Stimulated activated CD8-positive, alpha-beta memory T cell treated with anti-CD3 and anti-CD28 coated beads, Interleukin-15, amount 100 ng/mL, for 4 hours (primary cell): ENCODE measurements at places on chromosomes 5 and 9.

DNA sequence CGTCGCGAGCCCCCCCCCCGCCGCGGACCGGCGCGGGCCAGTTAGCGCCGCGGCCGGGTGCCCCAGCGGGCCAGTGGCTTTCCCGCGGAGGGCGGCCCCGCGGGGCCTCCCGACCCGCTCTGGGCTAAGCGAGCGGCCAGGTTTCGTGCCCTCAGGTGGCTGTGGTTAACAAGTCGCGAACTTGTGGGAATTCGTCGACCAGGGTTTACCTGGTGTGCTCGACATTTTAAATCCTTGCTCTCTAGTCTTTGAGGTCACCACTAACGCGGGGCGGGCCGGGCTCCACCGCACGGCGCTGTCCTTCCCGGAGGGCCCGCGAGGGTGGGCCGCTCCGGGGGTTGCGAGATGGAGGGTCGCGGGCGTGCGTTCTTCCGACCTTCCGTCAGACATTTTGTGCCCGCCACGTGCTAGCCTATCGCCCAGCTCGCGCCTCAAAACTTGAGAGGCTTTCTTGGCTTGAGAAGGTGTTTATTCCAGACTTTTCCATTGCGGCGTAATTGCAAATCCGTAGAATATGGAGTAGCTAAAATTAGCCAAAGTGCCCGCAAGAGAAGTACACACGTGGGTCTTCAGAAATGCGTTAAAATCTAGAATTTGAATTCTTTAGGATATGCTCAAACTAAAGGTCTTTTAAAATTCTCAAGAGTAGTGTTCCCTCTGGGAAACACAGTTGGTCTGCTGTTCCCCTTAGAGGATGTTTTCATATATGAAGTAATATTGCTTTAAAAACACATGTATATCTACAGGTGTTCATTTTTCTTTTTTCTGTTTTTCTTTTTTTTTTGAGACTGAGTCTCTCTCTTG, 2.1 kb downstream of the ANP32B start:
- DNase-seq, result peak; percentile 19

GRCh38 chr5:154757814-154758406, 2.7 kb downstream of the LARP1 start:
- DNase-seq, result peak; percentile 12

DNA sequence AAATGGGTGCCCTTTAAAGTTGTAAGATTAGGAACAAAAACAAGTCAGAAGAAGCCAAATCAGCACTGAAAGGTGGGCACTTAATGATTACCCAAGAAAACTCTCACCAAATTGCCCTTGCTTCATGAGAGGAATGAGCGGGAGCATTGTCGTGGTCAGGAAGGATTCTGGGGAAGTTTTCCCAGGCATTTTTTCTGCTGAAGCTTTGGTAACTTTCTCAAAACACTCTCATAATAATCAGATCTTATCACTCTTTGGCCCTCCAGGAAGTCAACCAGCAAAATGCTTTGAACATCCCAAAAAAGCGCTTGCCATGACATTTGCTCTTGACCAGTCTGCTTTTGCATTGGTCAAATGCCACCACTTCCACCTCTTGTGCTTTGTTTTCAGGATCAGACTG, 10.4 kb upstream of the PCDHGC3 start:
- no peak for DNase-seq

- no peak for DNase-seq
These were observed 282.4 kb downstream of the ARHGEF28 start for GRCh38 chr5:73908395-73908794.

GRCh38 chr5:80964919-80965318, 4.8 kb downstream of the RASGRF2 start:
- no peak for DNase-seq

DNA sequence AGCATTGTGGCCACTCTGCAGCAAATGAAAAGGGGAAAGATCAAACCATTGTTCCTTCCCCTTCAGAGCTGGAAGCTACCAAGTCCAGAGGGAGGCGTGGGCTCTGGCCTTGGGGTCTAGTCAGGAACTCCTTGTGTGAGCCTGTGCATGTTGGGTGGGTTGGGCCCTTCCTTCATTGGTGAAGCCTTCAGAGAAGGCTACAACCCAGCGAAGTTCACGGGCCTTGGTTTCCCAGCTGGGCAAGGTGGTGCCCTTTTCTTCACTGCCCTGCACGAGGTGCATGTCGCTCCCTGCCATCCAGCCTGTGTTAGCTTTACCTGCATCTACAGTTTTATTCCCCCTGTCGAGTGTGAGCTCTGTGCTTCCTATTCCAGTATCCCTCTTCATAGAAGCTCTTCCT, 84.7 kb downstream of the ZNF618 start:
- no peak for DNase-seq

DNA sequence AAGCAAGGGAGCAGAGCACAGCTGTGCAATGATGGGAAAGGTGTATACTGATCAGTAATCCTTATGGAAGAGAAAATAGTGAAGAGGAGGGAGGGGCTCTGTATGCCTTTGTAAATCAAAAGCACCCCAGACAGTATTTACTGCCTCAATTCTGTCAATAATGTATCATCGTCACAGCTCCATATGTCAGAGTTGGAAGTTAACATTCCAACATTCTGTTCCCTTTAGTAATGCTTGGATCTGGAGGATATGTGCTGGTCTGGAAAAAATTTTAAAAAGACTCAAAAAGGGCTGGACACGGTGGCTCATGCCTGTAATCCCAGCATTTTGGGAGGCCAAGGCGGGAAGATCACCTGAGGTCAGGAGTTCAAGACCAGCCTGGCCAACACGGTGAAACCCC, 310.4 kb downstream of the ACTL7B start:
- no peak for DNase-seq

DNA sequence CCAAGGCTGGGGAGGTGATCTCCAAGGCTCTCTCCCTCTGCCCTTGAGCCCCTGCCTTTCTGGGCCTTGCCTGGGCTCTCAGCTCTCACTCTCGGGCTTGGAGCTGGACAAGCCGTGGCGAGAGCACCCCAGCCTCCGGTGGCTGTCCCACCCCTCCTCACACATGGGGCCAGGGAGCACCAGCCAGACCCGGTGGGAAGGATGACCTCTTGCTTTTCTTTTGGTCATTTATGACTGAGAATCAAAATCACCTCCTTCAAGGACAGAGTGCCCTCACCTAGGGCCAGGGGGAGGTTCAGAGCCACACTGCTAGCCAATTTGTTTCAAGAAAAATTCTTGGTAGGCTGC, 14.1 kb downstream of the TCF7 start:
- no peak for DNase-seq

DNA sequence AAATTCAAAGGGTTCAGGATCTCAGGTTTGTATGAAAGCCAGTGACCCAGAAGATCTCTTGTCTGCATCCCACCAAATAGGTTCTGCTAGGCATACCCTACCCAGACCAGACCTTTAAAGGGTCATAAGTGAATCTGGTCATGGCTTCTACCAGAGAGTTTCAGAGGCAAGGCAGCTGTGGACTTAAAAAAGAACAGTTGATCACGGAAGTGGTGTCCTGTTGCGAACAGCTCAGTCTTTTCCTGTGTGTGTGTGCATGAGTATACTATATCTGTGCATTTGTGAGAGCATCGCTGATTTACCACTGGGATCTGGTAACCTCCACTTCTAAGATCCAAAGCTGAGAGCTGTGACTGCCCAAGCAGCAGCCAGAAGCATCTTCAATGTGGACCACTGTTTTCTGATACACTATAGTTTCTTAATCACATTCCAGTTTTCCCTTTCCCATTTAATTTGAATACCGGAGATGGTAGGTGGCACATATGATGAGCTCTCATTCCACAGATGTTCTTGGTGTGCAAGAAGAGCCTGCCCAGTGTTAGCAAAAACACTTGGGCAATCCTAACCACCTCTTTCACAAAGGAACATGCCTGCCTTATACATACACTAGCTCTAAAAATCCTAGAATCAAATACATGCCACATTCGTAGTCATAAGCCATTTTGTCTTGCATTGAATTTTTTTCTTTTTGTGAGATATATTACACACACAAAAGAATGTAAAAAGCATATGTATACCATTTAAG, 36.2 kb upstream of the OR2S2 start:
- DNase-seq, result no peak

- no peak for DNase-seq
These were observed 17.4 kb downstream of the GPX3 start for GRCh38 chr5:151037561-151038411.

GRCh38 chr9:2126331-2126803, 111.2 kb downstream of the SMARCA2 start:
- DNase-seq, result no peak

DNA sequence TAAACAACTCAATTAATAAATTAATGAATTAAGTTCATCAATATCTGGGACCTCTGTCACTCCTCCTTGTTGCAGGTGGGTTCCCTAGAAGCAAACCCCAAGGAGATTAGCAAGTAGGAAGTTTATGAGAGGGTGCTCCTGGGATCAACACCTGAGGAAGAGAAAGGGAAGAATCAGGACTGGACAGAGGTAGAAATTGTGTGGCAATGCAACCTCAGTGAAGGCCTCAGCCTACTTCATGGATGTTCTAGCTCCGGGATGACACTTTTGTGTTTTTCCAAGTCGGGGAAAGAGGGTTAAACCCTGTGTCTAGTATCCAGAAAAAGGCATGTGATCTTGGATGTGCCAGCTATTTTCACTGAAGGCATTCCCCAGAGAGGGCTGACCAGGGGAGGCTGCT, 23.2 kb downstream of the MAMDC2 start:
- no peak for DNase-seq

DNA sequence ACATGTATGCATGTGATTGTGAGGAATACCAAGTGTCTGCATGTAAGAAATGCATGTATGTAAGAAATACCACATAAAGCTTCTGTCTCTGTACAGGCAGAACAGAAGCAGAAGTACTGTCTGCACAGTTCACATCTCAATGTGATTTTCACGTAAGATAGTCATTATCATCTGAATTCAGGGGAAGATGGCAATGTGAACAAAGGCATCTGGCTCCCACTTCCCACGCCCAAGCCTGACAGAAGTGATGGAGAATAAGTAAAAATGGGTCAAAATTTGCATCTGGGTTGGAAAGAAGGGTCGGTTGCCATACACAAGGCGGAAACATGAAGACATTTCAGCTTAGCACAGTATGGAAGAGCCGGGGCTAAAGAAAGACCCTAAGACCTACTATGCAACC, 71.7 kb downstream of the SUSD1 start:
- no peak for DNase-seq

DNA sequence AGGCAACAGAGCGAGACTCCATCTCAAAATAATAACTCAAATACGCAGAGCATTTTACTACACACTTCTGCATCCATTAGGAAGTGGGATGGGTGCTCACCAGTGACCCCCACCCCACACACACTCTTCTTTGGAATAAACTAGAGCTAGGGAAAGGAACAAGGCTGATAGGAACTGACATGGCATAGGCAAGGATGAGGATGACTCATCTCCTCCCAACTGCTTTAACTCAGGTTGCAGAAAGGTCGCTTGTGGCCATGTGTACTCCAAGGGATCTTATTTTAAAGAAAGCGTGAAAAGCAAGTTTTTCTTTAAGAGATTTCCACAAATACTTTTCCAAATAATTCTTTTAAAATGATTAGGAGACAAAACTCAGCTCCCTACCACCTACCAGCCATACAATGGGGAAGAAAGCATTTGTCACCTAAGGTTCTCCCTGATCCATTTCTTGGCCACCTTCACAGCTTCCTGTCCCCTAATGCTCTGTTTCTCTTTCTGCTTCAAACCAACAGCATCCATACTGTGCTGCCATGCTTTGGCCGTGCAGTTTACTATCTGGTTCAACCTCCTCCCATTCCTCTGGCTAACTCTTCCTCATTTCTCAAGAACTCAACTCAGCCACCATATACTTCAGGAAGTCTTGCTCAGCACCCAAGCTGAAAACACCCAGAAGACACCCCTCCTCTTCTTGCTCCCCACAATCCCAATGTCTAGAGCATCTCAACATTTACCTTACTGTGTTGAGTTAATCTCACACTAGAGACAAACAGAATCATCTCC, 211.9 kb downstream of the ACTL7B start:
- no peak for DNase-seq

DNA sequence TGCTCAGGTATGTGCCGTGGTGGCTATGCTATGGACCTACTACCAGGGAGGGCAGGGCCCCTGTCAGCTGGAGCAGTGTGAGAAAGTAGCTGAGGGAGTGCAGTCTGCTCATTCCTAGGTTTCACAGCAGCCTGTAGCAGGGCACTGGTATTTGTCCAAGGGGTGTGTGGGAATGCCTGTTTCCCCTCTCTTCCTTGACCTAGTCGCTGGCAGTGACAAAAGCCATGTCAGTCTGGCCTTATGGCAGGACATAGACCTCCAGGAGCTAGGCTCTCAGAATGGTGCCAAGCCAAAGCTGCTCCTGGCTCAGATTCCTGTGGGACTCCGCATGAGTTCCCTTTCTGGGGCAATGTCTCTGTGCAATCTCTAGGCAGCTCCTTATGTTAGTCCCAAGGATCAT, 253.9 kb upstream of the TYRP1 start:
- no peak for DNase-seq

- no peak for DNase-seq
These were observed 524 bp downstream of the CCNB1 start for GRCh38 chr5:69167493-69167855.

GRCh38 chr9:108272349-108272899, 583.4 kb downstream of the ACTL7B start:
- DNase-seq, result no peak

DNA sequence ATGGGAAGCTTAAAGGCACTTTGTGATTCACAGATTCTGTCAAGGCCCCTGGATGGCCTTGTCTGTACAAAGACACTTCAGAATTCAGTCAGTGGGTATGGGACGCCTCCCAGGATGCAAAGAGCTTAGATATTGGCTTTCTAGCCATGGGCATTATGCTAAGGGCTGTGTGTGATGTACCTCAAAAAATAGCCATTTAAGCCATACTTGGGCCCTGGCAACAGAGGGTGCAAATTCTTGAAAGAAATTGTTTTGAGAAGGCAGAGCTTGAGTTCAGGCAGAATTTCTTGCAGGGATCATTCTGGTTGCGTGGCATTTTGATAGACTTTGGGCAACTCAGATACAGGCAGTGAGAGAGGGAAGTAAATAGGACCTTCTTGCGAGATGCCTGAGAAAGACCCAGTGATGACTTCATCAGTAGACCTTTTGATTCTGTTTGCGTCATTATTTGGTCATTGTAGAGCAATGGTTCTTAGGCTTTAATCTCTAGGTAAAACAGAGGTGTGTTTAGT, 3.9 kb downstream of the CYFIP2 start:
- DNase-seq, result no peak

- DNase-seq, result no peak
These were observed 82.4 kb upstream of the MIER3 start for GRCh38 chr5:57034201-57034916.

DNA sequence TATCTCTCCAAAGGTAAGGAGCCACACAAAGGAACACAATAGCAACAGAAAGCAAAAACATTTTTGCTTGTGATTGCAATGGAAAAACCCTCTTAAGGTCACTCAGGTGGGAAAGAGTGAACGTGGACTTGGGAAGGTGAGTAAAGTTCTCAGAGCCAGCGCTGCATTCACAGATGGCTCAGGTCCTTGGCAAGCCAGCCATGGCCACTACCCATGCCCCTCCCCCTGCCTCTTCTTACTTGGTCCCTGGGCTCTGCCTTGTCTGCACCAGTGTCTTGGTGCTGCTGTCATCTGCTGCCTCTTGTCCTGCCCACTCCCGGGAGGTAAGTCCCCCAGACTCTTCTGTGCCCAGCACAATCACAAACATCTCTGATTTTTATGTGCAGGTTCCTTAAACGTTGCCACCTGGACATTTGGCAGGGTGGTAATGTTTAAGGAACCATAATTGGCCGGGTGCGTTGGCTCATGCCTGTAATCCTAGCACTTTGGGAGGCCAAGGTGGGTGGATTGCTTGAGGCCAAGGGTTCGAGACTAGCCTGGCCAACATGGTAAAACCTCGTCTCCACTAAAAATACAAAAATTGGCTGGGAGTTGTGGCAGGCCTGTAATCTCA, 74.6 kb downstream of the FEM1C start:
- DNase-seq, result no peak

- DNase-seq, result no peak
These were observed 386.0 kb downstream of the SPOCK1 start for GRCh38 chr5:137113161-137113560.

- no peak for DNase-seq
These were observed 23.2 kb downstream of the FBXW5 start for GRCh38 chr9:136921307-136921706.
